Stimulated activated CD4-positive, alpha-beta T cell treated with anti-CD3 and anti-CD28 coated beads, Interleukin-12 subunit alpha, Interleukin-12 subunit beta, amount 100 ng/mL, for 4 hours (primary cell): ENCODE measurements at places on chromosomes 16 and 17.

GRCh38 chr16:23048164-23048563 lies 101.1 kb downstream of the USP31 start:
- no peak for DNase-seq

- no peak for DNase-seq
Observed at GRCh38 chr17:40063187-40063771, 514 bp downstream of the THRA start.

GRCh38 chr16:17491140-17491662 lies 20.4 kb upstream of the XYLT1 start:
- DNase-seq, result no peak

- DNase-seq, result no peak
Observed at GRCh38 chr17:31674717-31675349, 184.2 kb downstream of the COPRS start.

- DNase-seq, result no peak
Observed at GRCh38 chr16:19062706-19063105, 4.7 kb upstream of the COQ7 start.

- no peak for DNase-seq
Observed at GRCh38 chr17:27475981-27476895, 20.0 kb downstream of the KSR1 start.

DNA sequence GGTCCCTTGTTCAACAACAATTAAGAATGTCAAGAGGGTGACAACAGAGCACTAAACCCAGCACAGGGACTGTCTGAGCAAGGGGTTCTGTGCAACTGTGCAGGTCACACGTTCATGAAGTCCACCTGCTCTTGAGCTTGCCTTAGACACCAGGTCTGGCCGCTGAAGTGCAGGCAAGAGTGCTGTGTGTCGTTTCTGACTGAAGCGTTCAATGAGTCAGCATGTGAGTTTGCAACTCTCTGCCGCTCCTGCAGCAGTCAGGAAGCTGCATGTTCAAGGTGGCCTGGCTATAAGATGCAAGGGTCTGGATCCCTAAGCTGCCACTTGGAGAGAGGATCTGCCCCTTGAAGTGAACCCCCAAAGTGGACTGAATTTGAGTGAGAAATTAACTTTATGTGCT lies 332.7 kb upstream of the HSBP1 start:
- no peak for DNase-seq

DNA sequence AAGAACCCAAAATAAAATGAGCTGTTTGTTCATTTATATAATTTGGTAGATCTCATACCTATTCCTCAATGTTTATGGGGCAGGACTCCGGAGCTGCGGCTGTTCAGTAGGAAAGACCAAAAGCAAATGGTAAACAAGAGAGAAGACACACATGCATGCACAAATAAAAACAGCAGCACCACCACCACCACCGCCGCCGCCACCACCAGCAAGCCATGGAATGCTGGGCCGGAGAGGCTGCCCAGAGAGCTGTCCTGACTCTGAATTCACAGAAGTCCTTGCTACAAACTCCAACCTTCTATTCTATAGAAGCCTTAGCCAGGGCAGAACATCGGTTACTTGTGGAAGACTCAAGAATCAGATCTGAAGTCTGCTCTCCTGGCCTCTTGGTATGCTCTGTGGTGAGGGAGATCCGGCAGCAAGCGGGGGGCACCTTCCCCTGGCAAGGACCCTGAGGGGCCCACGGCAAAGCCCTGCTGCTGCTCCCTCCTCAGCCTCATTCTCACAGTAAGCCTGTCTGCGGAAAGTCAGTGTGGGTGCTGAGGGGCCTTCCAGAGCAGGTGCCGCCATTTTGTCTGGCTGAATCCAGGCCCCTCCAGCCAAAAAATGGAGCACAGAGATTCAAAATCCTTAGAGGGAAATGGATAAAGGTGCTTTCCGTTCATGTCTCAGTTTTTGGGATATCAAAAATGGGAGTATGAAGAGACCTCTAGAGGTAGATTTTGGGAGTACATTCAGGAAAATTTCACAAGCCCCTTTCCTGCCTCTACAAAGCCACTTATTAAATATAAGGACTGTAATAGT lies 6.4 kb upstream of the FOXJ1 start:
- DNase-seq, result no peak

DNA sequence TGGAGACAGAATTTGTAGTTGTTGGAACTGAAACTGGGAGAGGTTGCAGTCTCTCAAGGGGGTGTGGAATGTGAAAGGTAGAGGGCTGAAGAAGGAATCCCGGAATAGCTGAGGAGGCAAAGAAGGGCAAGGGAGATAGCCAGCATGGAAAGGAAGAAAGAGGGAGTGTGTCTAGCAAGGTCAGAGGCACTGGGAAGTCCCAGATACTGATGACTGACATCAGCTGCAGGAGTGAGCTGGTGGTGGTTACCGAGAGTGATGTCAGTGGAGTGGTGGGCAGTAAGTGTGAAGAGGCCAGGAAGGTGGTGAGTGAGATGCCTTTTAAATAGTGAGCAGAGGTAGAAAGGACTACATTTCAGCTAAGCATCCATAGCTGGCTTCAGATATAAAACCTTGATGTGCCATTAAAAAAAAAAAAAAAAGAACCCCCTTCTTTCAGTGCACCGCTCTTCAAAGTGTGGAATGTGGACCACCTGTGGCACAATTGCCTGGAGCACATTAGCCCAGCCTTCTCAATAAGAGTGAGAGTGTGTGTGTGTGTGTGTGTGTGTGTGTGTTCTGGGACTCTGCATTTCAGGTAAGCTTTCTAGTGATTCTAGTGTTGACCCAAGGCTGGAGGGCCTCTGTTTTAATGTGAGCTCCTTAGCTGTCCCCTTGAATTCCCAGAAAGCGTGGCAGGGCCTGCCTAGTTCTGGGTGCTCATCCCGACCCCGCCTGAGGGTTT lies 8.5 kb downstream of the PRMT7 start:
- peak; percentile 13 for DNase-seq

DNA sequence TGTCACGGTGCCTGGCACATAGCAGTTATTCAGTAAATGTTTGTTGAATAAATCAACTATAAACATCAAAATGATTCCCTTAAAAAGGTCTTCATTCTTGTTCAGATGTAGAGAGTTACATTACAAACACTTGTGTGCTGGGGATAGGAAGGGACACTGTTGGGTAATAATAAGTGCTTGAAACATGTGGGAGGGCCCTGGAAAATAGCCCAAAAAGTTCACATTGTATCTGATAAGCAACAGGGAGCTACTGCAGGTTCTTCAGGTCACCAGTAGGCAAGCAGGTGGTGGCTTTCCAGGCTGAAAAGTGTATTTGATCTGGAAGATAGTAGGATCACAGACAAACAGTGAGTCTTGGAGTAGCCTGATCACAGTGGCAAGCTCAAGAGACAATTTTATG lies 19.0 kb upstream of the ZNF652 start:
- no peak for DNase-seq

DNA sequence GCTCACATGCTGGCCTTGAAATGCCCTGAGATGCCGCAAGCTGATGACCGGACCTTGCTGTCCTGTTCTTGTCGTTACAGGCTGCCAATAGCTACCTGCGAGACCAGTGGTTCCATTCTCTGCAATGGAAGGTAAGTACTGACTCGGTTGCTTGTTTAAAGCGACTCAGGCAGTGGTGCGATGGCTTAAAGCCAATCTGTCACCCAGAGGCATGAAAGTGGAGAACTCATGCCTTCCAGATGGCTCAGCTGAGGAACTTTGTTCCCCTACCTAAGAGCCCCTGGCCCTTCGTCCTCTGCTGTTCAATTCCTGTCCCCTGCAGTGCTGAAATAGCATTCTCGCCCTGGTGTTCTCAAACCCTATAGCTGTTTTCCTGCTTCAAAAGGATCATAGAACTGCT lies 158.3 kb upstream of the PLCG2 start:
- DNase-seq, result no peak

DNA sequence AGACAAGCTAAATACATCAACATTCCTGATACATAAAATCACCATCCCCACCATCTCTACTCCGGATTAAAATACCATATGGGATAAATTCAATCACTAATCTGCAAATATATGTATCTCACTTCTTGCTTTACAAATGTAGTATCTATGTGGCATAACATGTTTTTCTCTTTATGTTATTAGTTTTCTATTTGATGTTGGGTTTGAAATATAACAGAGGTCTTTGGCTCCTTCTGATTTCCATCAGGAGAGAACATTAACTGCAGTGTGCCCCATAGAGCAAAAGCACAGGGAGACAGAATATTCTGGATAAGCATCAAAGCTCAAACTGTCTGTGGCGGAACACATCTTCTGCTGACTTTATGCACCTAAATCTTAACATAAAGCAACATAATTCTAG lies 547.2 kb upstream of the CDH8 start:
- DNase-seq, result no peak

- DNase-seq, result no peak
Observed at GRCh38 chr16:12027558-12028287, 51.2 kb downstream of the SNX29 start.

- DNase-seq, result peak; percentile 12
Observed at GRCh38 chr16:23999663-24000062, 163.9 kb downstream of the PRKCB start.

GRCh38 chr17:71237903-71238538 lies 882.8 kb upstream of the SOX9 start:
- no peak for DNase-seq

- no peak for DNase-seq
Observed at GRCh38 chr17:73613271-73614233, 30.7 kb downstream of the SDK2 start.

- no peak for DNase-seq
Observed at GRCh38 chr17:72123530-72124437, 3.0 kb downstream of the SOX9 start.

- peak; percentile 57 for DNase-seq
Observed at GRCh38 chr17:78805301-78805700, 23.2 kb upstream of the CYTH1 start.

GRCh38 chr16:63422715-63423114 lies 1386.5 kb upstream of the CDH8 start:
- DNase-seq, result no peak

- DNase-seq, result no peak
Observed at GRCh38 chr16:28985211-28986041, 574 bp downstream of the LAT start.

DNA sequence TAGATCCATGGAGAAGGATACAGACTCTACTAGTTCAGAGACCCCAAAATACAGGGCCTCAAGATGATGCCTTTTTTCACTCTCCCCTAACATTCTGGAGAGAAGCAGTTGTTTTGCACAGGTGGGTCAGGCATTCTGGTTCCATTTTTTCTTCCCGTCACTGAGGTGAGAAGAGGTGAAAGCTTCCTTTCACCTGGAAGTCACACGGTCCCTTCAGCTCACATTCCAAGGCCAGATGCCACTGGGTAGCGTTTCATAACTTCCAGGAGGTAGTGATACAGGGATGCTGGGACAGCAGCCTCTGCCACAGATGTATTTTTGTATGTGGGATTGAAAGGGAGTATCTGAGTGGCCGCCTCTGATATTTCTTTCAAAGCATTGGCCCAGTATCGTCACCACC lies 1.9 kb downstream of the CDK10 start:
- no peak for DNase-seq

DNA sequence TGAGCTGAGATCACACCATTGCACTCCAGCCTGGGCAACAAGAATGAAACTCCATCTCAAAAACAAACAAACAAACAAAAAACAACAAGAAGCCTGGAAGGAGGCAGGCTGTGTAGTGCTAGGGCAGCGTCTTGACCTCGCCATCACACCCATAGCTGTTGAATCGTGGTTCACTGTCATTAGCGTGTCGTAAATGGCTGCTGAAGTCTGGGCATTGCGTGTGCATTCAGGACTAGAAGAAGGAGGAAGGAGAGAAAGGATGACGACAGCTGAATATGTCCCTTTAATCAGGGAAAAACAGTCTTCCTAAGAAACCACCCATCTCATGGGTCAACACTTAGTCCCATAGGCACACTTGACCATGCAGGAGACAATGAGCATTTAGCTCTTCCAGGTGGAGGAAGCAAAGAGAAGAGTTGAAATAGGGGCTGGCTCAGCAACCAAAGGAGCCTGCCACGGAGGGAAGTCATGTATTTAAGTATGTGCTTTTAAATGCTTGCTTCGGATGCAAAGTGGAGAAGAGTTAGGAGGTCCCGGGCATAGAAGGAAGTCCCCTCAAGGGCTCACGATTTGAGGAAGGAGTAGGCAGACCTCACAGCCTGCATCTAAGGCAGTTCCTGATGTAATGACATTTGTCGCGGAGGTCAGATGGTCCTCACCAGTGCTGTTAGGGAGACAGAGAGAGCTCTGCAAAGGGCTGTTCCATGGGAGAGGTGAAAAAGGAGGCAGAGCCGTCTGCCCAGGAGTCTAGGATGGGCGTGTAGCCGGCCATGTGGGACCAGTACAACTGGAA lies 8.8 kb downstream of the PRSS22 start:
- no peak for DNase-seq

DNA sequence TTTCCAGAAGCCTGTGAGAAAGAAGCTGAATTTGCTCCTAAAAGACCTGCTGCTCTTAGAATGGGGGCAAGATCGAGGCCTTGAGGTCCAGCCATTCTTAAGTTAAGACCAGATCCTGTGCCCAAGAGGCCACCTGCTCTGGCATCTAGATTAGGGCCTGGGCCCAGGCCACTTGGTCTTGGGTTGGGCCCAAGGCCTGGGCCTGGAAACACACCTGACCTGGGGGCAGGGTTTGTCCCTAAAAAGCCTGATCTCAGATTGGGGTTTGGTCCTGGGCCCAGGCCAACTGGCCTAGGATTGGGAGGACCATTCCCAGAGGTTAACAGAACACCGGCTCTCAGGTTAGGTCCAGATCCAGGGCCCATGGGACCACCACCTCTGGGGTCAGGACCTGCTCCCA lies 12.9 kb downstream of the CHTF8 start:
- no peak for DNase-seq

GRCh38 chr16:51151435-51151960 lies 428 bp upstream of the SALL1 start:
- DNase-seq, result no peak

- DNase-seq, result no peak
Observed at GRCh38 chr17:17535957-17536356, 39.8 kb upstream of the RASD1 start.

DNA sequence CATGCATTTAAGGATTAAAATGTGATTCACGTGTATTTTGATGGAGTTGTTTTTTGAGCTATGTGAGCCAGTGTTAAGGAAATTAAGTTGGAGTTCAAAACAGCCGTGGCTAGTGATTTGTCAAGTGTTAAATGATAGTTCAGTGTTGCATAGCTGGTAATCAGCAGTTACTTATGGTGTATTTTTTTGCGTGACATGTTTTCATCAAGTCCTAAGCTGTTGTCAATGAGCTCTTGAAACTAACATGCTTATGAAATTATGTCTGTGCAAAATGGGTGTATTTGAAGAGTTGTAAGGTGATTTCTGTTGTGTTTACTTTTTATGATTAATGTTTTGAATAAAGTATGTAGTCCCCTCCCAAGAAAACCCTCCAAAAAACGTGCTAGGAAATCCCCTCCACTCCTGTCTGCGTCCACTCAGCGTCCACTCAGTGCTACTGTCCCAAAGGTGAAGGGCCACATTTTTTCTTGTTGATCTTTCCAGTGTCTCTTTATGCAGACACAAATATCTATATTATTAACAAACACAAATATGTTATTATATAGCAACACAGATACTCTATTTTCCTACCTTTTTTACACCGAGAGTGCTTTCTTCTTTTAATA lies 30.0 kb downstream of the USP10 start:
- DNase-seq, result no peak

GRCh38 chr17:8887834-8888703 lies 20.6 kb upstream of the PIK3R6 start:
- DNase-seq, result no peak
